HS-5 (cell line): ENCODE measurements at places on chromosomes 3 and 15.
A peak's percentile ranks its signal among the peaks of the same experiment; 100 is the strongest.

GRCh38 chr3:55484801-55485791 is 2.0 kb downstream of the WNT5A start:
- DNase-seq, result peak; percentile 55

- no peak for DNase-seq
Observed at GRCh38 chr3:123511726-123512125, 62.8 kb upstream of the ADCY5 start.

- DNase-seq, result no peak
Observed at GRCh38 chr3:99875581-99875928, 57.9 kb downstream of the CMSS1 start.

DNA sequence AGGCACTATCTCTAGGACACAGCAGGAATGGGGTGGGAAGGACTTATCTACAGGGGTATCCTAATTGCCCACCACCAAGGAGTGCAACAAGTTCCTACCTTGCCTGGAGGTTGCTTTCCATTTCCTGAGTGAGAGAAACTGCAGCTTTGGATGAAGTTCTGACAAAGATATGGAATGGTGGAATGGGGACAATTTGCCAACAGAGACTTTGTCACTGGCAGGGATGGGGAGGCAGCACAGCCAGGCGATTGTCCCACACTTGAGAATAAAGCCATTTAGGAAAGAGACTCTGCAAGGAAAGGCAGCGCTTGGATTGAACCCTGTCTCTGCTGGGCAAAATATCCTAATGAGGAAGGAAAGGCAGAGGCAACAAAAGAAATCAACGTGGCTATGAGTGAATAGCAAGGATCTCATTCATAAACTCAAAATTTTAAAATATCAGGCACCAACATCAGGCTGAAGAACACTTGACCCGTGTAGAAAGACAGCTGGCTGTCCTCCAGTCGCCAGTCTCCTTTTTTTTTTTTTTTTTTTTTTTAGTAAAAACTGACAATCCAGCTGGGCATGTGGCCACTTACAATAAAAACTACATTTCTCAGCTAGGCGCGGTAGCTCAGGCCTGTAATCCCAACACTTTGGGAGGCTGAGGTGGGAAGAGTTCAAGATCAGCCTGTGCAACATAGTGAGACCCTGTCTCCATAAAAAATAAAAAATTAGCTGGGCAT is 31.6 kb upstream of the PDE8A start:
- DNase-seq, result no peak

DNA sequence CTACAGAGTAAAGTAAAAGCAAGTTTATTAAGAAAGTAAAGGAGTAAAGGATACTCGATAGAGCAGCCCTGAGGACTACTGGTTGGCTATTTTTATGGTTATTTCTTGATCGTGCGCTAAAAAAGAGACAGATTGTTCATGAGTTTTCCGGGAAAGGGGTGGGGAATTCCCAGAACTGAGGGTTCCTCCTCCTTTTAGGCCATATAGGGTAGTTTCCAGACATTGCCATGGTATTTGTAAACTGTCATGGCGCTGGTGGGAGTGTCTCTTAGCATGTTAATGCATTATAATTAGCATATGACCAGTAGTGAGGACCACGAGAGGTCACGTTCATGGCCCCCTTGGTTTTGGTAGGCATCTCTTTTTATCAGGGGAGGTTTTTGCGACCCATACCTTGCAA is 213.1 kb downstream of the OSBPL10 start:
- DNase-seq, result no peak

- no peak for DNase-seq
Observed at GRCh38 chr3:42507252-42507651, 4.8 kb downstream of the VIPR1 start.

- DNase-seq, result no peak
Observed at GRCh38 chr3:132661101-132661500, 972 bp downstream of the UBA5 start.
